Stimulated activated naive CD4-positive, alpha-beta T cell (primary cell): ENCODE measurements at places on chromosomes 12 and 14.

- no peak for DNase-seq
Measured at GRCh38 chr14:33979613-33980276, 28.9 kb upstream of the EGLN3 start.

- no peak for DNase-seq
Measured at GRCh38 chr12:1853716-1854115, 33.4 kb downstream of the LRTM2 start.

GRCh38 chr14:100893228-100893601 is 10.3 kb downstream of the RTL1 start:
- no peak for DNase-seq

DNA sequence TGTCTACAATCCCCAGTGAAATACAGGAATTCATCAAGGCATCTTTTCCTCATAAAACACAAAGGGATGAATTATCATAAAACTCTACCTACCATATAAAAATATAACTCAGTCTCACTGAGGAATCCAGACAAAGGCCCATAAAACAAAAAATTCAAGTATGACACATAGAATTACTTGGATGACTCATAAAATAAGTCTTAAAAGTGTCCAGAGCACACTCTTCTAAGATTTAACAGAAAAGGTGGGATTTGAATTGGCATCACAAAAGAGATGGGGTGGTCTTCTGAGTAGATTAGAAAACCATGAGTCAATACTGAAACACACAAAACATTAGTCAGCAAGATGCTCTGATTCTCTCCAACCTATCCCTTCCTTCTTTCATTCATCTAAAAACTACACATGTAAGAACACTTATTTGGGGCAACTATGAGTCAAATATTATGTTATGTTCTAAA is 202.7 kb upstream of the GARIN6 start:
- DNase-seq, result no peak

GRCh38 chr12:86774841-86775388 is 518.7 kb upstream of the MGAT4C start:
- no peak for DNase-seq

GRCh38 chr12:24172031-24172772 is 222.7 kb upstream of the SOX5 start:
- DNase-seq, result no peak

- no peak for DNase-seq
Measured at GRCh38 chr14:78904094-78904493, 733.9 kb downstream of the NRXN3 start.

- no peak for DNase-seq
Measured at GRCh38 chr12:81699551-81699950, 59.6 kb downstream of the PPFIA2 start.

DNA sequence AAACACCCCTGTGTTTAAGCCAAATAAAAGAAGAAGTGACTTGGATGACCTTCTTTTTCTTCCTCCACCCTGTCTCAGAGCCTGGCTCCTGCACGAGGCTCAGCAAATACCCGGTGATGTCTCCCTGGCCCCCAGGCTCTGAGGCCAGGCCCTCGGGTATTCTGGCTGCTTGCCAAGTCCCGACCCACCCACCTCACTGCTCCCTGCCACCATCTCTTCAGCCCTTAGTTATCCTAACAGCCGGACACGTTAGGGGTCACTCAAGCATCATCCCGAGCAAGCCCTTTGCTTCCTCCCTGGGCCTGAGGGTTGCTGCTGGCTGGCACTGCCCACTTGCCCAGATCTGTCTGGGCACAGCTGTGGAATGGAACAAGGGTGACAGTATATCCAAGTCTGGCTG is 7.2 kb downstream of the RPS6KL1 start:
- no peak for DNase-seq

DNA sequence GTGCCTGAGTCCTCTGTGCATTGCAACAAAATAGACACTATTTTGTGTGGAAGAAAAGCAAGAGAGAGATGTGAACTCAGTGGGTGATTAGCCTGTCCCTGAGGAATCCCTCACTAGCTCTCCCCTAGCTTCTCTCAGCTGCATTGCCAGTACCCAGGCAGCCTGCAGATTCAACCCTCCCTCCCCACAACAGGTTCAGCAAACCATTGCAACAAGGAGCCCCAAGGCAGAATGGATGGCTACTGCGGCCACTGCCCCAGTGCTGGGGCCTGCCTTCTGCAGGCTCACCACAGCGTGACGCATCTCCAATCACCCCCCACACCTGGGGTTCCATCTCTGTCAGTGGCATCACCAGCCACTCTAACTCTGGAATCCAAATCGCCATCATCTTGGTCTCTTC is 2.3 kb downstream of the CRACR2A start:
- DNase-seq, result no peak

- no peak for DNase-seq
Measured at GRCh38 chr12:15522574-15523187, 200.4 kb downstream of the PTPRO start.

DNA sequence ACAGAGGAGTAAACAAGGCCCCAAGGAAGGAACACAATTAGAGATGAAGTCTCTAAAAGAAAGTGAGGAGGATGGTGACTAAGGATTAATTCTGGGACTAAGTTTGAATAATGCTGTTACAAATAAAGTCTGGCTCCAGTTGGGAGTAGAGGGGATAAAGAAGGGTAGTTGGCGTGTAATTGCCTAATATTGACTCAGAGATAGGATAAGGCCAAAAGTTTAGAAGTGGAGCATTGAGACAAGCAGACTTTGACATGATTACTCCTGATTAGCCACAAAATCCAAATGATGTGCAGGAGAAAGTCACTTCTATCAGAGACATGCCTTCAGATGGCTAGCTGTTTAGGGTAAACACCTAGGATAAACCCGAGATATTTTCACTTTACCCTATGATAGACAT is 108.4 kb downstream of the PLCZ1 start:
- DNase-seq, result no peak

- no peak for DNase-seq
Measured at GRCh38 chr12:107369006-107369405, 275.7 kb upstream of the CRY1 start.

GRCh38 chr14:95291859-95292542 is 27.7 kb downstream of the CLMN start:
- no peak for DNase-seq

GRCh38 chr12:103354403-103354802 is 141.4 kb downstream of the C12orf42 start:
- DNase-seq, result no peak

DNA sequence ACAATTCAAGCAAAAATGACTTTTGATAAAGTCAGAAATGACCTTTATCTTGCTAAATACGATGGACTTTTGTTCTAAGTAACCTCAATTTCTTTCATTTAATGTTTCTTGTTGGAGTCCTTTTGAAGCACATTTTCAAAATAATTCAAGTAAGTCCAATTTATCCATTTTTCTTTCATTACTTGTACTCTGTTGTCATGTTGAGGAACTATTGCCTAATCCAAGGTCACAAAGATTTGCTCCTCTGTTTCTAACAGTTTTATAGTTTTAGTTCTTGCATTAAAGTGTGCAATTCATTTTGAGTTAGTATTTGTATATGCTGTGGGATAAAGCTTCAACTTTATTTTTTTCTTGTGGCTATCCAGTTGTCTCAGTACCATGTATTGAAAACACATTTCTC is 66.7 kb downstream of the CCER1 start:
- DNase-seq, result no peak

DNA sequence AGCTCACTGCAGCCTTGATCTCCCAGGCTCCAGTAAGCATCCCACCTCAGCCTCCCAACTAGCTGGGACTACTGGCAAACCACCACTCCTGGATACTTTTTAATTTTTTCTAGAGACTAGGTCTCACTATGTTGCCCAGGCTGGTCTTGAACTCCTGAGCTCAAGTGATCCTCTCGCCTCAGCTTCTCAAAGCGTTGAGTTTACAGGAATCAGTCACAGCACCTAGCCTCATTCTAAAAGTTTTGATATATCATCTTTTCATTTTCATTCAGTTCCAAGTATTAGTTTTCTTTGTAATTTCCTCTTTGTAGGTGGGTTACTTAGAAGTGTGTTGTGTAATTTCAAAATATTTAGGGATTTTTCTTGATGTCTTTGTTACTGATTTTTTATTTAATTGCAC is 9.6 kb downstream of the CBX5 start:
- DNase-seq, result no peak

GRCh38 chr12:122226366-122227125 is 694 bp upstream of the DIABLO start:
- no peak for DNase-seq

DNA sequence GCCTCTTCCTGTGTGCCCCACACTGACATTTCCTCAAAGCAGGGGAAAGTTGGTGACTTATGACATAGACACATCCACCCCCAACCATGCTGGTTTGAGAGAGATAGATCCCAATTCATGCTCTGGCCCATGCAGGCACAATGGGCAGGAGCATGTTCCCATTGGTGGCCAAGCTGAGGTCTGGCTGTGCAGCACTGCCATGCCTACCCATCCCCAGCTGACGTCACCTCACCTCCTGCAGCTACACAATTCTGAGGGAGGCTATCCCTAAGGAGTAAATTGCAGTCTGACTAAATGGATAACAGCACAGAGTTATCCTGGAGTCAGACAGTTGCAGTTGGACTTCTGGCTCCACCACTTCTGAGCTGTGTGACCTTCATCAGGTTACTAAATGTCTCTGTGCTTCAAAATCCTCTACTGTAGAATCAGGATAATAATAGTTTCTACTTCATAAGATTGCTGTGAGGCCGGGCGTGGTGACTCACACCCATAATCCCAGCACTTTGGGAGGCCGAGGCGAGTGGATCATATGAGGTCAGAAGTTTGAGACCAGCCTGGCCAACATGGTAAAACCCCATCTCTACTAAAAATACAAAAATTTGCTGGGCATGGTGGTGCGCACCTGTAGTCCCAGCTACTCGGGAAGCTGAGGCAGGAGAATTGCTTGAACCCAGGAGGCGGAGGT is 323.9 kb downstream of the BCL11B start:
- no peak for DNase-seq

DNA sequence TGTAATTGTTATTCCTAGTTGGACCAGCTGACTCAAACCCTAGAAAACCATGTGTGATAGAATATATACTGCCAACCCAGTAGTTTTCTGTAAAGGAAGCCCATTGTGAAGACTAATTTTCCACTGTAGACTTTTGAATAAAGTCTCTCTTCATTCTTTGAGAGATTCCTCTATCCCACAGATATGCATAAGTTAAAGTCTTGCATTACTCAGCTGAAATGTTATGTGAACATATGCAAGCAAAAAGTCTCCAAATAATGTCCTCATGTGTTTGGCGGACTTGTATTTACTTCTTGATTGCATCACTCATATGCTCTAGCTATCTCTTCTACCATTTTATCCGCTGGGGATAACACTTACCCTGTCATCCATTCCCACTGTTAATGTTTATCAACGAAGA is 35.1 kb upstream of the OTOGL start:
- no peak for DNase-seq

- DNase-seq, result no peak
Measured at GRCh38 chr14:23093991-23094665, 808 bp downstream of the ACIN1 start.

DNA sequence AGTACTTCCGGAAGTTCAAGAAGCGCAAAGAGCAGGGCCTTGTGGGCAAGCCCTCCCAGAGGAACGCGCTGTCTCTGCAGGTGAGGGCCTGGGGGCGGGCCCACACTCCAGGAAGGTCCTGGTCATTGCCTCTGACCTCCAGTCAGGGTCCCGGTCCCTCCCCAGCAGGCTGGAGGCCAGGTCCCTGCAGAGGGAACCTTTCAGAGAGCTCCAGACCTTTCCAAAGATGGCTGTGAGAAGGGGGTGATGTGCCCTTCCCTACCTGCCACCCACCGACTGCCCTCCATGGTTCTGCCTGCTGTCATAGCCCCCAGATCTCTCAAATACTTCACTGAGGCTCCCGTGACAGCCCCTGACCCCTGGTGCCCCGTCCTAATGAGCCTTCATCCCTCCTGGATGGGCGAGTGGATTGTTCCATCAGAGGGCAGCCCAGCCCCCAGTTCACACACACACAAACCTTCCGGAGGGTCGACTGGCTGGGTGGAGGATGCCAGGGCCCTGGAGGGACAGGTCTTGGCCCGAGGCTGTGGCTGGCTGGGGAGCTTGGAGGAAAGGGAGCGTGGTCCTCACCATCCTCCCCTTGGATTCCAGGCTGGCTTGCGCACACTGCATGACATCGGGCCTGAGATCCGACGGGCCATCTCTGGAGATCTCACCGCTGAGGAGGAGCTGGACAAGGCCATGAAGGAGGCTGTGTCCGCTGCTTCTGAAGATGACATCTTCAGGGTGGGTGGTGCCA is 117.5 kb upstream of the FKBP4 start:
- no peak for DNase-seq

DNA sequence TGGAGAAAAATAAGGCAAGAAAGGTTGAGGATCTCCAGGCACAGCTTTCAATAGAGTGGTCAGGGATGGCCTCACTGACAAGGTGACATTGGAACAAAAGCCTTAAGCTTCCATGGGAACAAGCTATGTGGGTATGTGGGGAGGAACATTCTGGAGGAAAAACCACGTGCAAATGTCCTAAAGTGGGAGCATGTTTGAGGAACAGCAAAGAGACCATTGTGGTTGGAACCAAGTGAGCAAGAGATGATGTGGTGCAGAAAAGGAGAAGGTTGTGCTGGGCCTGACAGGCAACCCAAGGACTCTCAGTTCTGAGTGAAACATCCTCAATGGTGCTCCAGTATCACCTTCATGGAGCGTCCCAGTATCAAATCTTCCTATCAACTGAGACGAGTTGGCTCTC is 184.0 kb downstream of the CAND1 start:
- DNase-seq, result no peak

DNA sequence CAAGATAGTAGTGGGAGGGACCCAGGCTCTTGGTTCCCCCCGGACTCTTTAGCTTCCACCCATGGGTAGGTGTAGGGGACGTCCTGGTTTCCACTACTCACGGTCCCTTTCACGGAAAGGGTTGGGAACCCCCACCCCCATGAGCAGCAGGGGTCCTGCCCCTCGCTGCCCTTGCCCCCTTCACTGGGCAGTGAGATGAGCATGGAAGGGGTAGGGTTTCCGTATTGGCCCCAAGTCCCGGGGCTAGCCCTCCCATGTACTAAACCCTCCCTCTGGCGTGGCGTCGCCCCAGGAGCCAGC is 12.7 kb downstream of the AGAP2 start:
- no peak for DNase-seq

- no peak for DNase-seq
Measured at GRCh38 chr12:94872671-94872970, 130.9 kb downstream of the NDUFA12 start.

DNA sequence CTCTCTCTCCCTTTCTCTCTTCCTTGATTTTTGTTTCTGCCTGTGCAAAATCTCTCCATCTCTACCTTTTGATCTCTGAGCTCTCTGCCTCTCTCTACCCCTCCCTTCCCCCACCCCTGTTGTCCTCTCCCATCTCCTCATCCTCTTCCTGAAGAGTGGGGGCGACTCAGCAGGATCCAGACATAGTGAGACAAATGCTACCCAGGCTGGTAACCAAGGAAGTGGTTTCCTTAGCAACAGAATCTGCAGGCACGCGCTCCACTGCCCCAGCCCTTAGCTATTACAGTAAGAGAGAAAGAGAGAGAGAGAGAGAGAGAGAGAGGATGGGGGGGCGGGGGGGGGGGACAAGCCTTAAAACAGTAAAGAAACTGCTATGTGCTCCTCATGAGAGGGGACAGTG is 85.6 kb downstream of the CMKLR1 start:
- no peak for DNase-seq

- no peak for DNase-seq
Measured at GRCh38 chr14:58981840-58982239, 206.6 kb upstream of the DAAM1 start.

- no peak for DNase-seq
Measured at GRCh38 chr12:3432868-3433267, 58.1 kb upstream of the PRMT8 start.
